ENCODE measurements at places on chromosomes 16 and 17. TPM values are rescaled to one million over a fixed set of nuclear protein-coding genes. Genes with fewer than 3 reads are reported as not detected.

Gene WFIKKN1
- 3.2 TPM for total RNA-seq

Gene BAHCC1
- 9.1 TPM for total RNA-seq

Gene TMEM114
- total RNA-seq: not detected

Gene ENPP7
- total RNA-seq: not detected

Gene TBC1D3G
- not detected for total RNA-seq

Gene FGF11
- 10.8 TPM for total RNA-seq

Gene RHBDF1
- total RNA-seq: 86.9 TPM

Gene ZNF750
- 83.0 TPM for total RNA-seq

Gene SPHK1
- 11.0 TPM for total RNA-seq

Gene WNT3
- 1.5 TPM for total RNA-seq

Gene PLA2G10
- not detected for total RNA-seq

Gene HIGD1B
- total RNA-seq: not detected

Gene LPO
- total RNA-seq: not detected

Gene PIGQ
- 26.0 TPM for total RNA-seq

Gene OR2C1
- total RNA-seq: 0.74 TPM

Gene STH
- total RNA-seq: not detected

Gene PRKCB
- 9.1 TPM for total RNA-seq

Gene LONP2
- 40.3 TPM for total RNA-seq

Gene PRSS27
- total RNA-seq: 61.6 TPM

Data from vagina (tissue), 2 donors.